ENCODE measurements at places on chromosomes 11 and 22.

DNA sequence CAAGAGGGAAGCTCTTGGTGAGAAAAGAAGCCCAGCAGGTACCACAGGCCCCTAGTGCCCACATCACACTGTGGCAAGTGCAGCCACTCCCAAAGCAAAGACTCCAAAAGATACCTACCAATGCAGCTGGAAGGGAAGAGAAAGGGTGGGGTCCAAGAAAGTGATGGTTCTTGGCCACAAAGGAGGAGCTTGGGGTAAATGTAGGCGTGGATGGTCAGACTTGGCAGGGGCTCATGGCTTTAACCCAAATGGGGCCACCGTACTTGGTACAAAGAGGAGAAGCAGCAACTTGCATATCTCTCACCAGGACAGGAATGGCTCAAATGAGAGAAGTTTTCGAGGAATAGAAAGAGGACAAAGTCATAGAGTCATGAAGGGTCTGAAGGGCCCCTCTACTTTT lies 4.8 kb downstream of the MAP3K11 start:
- no peak for DNase-seq

DNA sequence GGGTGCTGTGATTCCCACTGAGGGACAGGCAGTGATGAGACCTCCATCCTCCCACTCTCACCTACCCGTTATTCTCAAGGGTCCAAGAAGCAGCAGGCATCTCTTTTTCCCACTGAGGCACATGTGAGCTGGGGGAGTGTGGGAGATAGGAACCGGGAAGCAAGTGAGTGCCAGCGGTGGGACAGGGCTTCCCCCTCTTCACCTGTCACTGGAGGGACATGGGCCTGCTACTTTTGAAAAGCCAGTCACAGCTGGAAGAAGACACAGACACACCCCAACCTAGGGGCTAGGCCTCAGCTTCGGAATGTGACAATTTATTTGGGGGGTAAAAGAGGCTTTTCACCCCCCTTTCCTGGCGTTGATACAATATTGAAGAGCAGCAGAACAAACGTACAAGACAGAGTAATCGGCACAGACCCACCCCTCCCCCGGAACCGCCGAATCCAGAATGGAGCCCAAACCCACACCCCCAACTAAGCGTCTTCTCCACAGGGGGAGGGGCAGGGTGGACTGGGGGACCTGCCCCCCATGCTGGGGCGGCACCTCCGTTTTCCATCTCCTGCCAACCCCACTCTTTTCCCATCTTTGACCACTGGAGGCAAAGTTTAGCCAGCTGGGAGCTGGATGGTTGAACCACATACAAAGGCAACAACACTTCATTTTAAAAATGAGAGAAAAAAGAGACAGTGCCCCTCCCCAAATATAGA lies 10.7 kb downstream of the CBX6 start:
- DNase-seq: no peak

GRCh38 chr11:2553886-2554285 lies 109.1 kb downstream of the KCNQ1 start:
- no peak for DNase-seq

DNA sequence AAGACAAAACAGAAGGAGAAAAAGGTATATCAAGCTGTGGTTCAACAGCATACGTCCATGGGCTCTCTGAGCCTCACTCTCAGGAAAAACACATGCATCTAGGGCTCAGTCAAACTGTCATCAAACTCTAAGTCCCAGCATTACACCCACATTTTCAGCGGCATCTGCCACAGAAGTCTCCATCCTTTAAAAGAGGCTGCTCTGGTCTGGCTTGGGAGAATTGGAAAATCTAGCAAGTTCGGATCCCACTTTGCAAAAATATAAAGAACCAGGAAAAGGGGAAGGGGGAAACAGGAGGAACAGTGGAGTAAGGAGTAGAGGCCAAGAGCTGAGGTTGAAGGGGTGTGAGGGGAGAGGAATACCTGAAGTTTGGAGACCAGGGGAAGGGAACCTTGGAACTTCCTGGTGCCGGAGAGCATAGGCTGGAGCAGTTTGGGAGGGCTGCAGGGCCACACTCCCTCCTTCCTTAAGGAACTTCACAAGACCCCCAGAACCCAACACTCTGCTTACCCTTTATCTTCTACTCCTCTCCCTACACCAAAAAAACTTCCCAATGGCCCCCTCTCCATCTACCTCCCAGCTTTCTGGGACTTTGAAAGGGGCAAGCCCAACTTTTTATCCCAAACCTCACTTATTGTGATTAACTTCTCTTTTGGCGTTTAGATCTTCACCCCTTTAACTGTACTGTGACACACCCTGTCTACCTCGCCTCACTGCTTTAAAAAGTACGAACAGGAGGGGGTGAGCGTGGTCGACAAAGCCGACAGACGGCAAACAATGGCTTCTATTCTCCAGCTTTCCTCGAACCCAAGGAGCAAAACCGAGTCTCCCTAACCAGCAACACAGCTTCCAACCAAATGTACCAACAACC lies 4.0 kb downstream of the PAX6 start:
- DNase-seq: no peak

- DNase-seq: no peak
These were observed 137.5 kb downstream of the FAM76B start for GRCh38 chr11:95652002-95652472.

DNA sequence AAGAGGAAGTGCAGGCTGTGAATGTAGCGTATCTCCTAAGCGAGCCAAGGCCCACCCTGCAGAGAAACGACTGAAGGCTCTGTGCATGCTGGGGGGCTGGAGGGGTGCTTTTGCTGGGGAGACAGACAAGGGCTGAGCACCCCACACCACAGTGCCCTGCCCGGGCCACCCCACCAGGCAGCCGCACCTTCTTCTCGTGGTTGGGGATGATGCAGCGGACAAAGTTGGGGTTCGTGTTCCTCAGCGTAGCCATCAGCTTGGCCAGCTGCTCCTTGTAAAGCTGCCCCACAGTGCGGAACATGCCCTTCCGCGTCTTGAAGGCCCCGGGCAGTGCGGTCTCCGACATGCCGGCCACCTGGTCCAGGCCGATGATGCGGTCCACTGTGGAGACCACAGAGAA lies 53.3 kb downstream of the APOL1 start:
- no peak for DNase-seq

- no peak for DNase-seq
These were observed 360.9 kb upstream of the NARS2 start for GRCh38 chr11:78935398-78936068.

DNA sequence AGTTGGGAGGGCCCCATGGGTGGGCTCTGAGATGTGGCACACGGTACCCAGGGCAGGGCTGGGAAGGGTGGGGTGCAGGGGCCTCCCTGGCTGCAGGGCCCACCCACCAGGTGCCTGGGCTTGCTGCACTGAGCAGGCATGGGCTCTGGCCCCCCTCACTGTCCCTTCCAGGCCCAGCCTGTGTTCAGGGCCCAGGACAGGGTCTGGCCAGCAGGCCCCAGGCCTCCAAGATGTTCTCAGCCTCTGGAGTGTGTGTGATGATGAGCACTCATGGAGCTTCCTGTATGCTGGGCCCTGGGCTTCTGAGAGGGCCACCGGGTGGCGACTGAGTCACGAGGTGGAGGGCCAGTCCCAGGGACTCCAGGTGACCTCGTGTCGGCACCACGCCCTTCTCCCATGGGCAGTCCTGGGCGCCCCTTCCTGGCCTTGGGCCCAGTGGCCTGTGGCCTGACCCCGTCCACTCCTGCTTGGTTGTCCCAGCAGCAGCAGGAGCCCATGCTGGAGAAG lies 55.9 kb upstream of the CCDC188 start:
- no peak for DNase-seq

GRCh38 chr11:44709281-44709562 lies 17.5 kb upstream of the TSPAN18 start:
- DNase-seq: no peak

GRCh38 chr11:95736355-95736754 lies 53.2 kb downstream of the FAM76B start:
- no peak for DNase-seq

GRCh38 chr11:115291325-115291724 lies 212.9 kb downstream of the CADM1 start:
- no peak for DNase-seq

DNA sequence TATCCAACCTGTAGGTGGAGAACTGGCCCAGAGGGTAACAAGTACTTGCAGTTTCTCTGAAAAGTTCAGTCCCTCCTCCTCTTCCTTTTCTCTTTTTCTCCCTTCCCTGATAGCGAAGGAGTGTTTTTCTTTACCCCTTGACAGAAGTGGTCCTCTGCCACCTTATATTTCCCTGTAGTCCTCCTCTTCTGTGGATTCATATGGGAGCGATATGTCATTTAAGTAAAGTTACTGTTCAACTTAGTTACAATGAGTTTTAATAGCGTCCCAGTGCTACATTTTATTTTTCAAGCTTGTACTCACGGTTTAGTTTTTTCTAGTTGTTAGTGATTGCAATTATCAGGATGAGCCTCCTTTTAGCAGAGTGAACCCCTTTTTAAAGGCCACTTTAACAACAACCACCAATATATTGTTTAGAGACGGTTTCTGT lies 1.4 kb downstream of the PCF11 start:
- DNase-seq: no peak

DNA sequence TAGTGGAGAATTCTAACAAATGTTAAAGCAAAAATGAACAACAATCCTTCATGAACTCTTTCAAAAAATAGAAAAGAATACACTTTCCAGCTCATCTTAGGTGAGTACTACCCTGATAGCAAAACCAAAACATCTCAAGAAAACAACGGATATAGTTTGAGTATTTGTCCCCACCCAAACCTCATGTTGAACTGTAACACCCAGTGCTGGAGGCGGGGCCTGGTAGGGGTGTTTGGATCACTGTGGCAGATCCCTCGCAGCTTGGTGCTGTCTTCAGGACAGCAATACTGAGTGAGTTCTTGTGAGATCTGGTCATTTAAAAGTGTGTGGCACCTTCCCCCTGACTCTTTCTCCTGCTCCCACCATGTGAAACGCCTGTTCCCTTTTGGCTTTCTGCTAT lies 27.0 kb downstream of the NCAPD3 start:
- no peak for DNase-seq

- no peak for DNase-seq
These were observed 23.3 kb upstream of the RELA start for GRCh38 chr11:65685981-65686380.

DNA sequence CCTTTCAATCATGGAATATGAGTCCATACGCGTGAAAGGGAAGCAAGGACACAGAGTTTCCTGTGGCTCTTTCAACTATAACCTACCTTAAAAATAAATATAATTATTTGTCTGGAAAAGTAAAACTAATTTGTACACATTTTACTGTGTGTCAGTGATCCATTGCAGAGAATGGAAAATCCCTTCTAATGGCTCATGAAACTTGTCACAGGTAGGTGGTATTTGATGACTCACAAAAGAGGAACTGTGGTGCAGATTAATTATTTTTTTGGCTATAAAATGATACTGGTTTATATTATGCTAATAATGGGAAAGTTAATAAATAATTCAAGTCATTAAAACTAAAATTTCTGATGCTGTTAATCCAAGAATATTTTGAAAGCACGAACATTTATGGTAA lies 792.2 kb downstream of the METTL15 start:
- DNase-seq: no peak

GRCh38 chr11:3181725-3182461 lies 16.8 kb upstream of the OSBPL5 start:
- DNase-seq: no peak

GRCh38 chr11:88327462-88328143 lies 9.9 kb downstream of the CTSC start:
- DNase-seq: no peak

DNA sequence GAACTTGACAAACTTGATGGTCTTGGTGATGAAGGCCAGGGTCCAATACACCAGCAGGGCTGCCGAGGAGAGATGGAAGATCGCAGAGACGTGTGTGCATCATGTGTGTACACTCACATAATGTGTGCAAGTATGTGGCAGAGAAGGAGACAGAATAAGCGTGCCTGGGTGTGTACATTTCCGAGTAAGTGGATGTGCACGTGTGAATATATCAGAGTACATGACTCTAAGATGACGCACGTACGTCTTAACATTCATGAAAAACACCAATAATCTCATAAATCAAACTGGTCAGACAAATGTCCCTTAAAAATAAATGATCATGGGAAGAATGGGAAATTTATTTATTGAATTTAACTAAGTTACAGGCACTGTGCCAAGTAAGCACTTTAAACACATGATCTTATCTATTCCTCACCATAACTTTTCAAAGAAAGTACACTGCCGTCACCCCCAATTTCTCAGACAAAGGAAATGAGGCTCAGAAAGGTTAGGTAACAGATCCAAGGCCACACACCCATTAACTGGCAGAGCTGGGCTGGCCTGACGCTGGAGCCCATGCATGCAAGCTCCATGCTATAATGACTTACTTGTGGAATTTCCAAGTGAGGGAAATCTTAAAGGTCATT lies 13.0 kb downstream of the ABCC8 start:
- DNase-seq: no peak

- DNase-seq: no peak
These were observed 57.5 kb upstream of the SC5D start for GRCh38 chr11:121235057-121235456.

DNA sequence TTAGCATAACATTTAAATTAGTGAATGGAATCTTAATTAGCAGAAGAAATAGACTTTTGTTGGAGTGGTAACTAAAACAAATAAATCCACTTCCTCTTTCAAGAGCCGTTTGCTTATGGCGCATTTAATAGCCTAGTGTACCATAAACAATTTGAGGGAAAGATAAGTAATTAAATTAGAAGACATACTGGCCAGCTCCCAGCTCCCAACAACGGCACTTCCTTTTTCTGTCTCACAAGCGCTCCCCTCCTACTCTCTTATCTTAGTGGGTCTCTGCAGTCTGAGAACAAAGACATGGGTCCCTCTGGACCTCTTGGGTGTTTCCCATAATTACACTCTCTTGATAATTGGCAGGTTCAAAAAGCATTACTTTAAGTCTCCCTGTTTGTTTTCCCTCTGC lies 146.0 kb downstream of the OPCML start:
- no peak for DNase-seq

GRCh38 chr11:3000032-3000961 lies 8.2 kb upstream of the NAP1L4 start:
- no peak for DNase-seq

- DNase-seq: no peak
These were observed 344.9 kb downstream of the BRD1 start for GRCh38 chr22:49482811-49483210.

- DNase-seq: no peak
These were observed 622 bp downstream of the RBM4B start for GRCh38 chr11:66676931-66677598.

- no peak for DNase-seq
These were observed 206.4 kb downstream of the DBX1 start for GRCh38 chr11:19953909-19954308.

- DNase-seq: no peak
These were observed 33.7 kb downstream of the C11orf71 start for GRCh38 chr11:114366331-114367243.

- no peak for DNase-seq
These were observed 16.1 kb downstream of the MUC2 start for GRCh38 chr11:1090600-1091331.

- DNase-seq: no peak
These were observed 38.0 kb downstream of the METTL15 start for GRCh38 chr11:28146123-28146751.

GRCh38 chr11:116397602-116398084 lies 375.1 kb downstream of the BUD13 start:
- no peak for DNase-seq
